ENCODE measurements at places on chromosomes 6 and 20.

DNA sequence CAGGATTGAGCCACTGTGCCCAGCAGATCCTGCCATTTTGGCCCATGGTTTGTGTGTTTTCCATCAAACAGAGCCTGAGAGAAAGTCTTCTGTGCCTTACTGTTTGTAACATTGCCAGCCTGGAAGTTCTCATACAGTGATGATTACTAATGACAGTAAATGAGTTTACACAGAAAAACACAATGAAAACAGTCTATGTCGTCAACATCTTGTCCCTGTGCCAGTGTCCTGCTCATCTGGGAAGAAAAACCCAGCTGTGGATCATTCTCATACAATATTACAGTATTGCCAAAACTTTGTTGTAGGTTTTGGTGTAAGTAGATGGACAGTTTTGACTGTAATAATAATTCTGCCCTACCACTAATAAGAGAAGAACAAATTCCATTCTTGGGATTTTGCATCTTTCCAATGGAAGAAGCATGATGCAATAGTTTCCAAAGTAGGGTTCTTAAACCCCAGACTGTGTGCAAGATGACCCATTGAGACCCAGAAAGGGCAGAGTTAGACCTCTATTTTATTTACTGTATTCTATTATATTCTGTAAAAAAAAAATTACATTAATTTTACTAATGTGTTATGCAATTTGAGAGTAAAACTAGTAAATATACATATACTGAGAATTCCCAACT, 135.0 kb upstream of the JARID2 start:
- no peak for DNase-seq

DNA sequence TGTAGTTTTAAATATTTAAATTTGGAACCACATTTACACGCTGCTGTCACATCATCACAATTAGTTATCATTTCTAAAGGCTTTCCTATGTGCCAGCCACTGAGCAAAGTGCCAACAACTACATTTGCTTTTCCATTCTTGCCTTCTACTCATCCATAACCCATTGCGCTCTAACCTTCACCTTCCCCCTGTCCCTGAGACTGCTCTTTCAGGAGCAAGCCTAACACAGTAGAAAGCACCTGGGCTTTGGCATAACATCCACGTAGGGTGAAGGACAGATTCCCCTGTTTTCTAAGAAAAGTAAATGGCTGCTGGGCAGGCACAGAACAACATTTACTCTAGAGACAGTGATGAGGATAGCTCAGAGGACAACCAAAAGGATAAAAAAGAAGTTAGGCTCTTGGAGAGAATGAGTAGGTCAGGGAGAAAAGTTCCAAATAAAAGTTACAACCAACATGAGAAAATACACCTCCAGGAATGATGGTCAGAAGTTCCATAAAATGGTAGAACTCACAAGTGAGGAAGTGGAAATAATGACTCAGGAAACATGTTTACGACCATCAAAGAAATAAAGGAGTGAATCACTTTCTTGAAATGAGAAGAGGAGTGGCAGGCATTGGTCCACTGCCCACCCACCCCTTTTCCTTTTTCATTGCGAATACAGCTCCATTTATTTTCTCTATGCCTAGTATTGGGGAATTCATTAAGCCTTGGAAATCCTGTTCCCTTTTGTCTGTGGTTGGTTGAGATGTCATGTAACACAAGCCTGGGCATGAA, 77.2 kb downstream of the PFDN4 start:
- no peak for DNase-seq

GRCh38 chr6:131597446-131597845, 24.4 kb downstream of the ARG1 start:
- DNase-seq: no peak

DNA sequence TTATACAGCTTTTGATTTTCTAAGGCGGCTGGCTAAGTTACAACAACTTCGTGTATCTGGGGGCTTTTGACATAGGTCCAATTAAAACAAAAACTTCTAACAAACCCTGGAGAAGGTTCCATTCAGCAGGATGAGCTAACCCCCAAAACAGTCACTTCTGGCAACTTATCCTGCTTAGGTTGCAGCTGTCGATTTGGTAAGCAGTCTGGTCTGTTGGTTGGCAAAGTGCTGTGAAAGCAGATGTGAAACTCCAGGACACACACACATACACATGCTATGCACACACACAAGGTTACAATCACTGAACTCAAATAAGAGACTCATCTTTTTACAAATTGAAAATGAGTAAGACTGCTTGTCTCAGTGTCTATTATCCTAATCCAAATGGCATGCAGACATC, 119.0 kb upstream of the STMND1 start:
- no peak for DNase-seq

GRCh38 chr6:49839957-49840356, 26.4 kb downstream of the CRISP1 start:
- DNase-seq: no peak

GRCh38 chr6:89987140-89987539, 92.9 kb downstream of the GJA10 start:
- no peak for DNase-seq

Measured in stimulated activated CD8-positive, alpha-beta memory T cell treated with anti-CD3 and anti-CD28 coated beads, Interleukin-15, amount 100 ng/mL, for 4 hours (primary cell).